ENCODE measurements at places on chromosomes 12 and 14.

GRCh38 chr12:92493816-92494215, 209.0 kb upstream of the PLEKHG7 start:
- DNase-seq = no peak

GRCh38 chr12:6839482-6840201, 1.1 kb upstream of the GNB3 start:
- no peak for DNase-seq

DNA sequence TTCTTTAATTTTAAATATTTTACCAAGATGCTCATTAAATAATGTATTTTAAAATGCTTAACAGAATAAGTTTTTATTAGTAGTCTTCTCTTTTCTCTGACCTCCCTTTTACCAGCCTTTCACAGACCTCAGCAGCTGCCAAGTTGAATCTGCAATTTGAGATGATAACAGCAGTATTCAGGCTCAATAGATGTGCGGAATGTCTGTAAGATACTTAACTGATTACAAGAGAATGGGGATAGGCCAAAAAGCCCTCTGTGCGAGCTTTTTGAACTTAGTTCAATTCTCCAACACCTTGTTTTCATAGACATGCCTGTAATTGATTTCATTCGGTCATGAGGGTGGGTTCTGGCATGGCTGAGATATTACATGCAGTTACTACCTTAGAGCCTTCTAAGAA, 277.2 kb downstream of the TMTC2 start:
- DNase-seq = no peak

DNA sequence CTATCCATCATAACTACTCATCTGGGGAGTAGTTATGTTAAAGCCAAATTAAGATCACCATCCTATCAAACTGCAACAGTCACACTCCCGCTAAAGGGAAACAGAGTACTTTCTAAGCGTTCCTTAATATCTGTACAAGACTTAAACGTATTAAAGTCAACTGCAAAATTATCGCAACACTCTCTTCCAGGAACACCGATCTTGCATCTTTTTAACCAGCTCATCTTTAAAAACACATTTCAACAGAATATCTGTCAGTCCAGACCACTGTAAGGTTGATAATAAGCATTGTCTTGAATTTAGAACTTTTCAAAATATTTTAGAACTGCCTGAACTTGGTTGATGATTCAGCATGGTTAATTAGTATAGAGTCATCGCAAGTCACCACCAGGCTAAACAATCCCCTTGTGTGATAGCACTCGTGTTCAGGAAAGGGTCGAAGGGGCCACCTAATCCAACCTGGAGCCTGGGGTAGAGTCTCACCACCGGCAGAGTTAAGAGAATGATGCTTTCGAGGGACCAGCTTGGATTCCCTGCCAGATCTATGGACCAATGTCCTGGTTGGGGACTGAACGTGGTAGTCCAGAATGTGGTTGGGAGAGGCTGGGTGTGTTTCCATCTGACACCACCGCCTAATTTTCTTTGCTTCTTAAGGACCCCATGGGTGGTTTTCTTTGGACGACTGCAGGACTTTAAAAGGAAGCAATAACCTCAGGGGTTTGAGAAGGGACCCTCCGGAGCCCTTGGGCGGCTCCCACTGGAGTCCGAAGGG, 890 bp downstream of the SPTLC2 start:
- DNase-seq = no peak

DNA sequence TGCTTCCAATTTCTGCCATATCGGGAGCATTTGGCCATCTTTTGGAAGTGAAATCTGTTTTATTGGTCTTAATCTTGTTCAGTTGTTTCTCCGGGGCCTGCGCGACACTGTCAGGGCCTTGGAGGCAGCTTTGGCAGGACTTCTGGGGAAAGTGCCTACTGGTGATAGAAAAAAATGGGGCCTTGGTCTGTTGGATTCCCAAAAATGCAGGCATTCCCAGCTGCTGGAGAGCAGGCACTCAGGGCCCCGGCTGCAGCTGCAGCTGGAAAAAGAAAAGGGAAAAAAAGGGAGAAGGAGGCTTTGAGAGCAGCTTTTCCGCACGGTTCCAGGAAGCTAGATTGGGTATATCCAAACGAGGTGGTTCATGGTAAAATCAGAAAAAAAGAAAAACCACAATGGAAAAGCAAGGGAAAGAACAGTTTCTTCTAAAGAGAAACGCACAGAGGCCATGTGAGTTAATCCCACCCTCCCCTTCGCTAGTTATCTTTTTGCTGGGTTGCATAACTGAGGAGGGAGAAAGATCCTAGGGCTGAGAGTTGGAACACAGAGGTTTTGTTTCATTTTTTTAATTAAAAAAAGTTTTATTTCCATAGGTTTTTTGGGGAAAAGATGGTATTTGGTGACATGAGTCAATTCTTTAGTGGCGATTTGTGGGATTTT, 134.7 kb upstream of the RFLNA start:
- no peak for DNase-seq

Measured in stimulated activated CD4-positive, alpha-beta T cell treated with anti-CD3 and anti-CD28 coated beads, Interleukin-1b, Interleukin-23, amount 100 ng/mL, for 1 hour (primary cell).